ENCODE measurements at places on chromosomes 4 and X.

GRCh38 chrX:36577006-36577405 is 431.2 kb upstream of the FAM47C start:
- no peak for DNase-seq

DNA sequence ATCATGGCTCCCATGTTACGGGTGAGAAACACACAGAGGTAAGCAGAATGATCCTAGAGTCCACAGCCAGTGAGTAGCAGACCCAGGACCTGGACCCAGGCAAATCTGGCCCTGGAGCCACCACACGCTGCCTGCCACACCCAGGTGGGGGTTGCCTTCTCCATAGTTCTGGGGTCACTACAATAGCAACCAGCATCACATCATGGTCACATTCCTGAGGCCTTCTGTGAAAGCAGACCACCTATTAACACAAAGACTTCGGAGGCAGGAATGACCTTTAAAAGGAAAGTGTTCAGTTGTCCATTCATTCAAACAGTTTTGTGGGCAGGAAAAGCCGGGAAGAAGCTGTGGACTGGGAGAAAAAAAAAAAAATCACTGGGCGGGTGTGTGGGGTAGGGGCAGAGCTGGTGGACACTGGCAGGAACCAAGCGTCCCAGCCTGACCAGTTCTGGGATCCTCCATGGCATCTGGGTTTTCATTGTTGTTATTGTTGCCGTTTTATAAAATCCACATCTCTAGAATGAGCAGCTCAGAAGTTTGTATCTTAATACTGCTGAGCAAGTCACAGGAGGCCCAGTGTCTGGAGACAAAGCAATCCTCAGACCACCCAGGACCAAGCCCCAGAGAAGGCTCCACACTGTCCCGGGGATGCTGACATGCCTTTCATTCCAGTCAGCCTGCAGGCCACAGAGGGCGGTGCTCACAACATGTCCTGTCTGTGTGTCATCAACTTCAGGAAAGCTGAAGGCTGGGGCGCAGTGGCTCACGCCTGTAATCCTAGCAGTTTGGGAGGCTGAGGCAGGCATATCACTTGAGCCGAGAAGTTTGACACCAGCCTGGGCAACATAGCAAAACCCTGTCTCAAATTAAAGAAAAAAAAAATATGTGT is 67.0 kb downstream of the SEL1L3 start:
- DNase-seq, result no peak

- no peak for DNase-seq
Observed at GRCh38 chr4:707929-708630, 2.4 kb downstream of the PCGF3 start.

DNA sequence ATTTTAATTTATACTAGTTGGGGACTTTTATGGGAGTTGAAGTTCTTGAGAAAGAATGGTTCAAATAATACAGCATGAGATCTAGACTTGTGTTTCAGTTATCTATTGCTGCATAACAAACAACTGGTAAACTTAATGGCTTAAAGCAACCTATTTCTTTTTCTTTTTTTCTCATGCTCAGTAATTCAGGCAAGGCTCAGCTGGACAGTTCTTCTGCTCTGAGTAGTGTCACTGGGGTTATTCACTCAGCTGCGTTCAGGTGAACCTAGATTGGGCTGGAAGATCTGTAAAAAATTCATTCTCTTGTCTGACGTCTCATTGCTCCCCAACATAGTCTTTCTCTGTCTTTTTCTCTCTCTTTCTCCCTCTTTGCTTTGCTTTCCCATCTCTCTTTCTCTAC is 291.7 kb downstream of the GBA3 start:
- no peak for DNase-seq

All from activated CD4-positive, alpha-beta T cell treated with anti-CD3 and anti-CD28 coated beads, Interleukin-2, Interleukin-4, amounts not matched to agents 100 ng/mL and 50 ng/mL, durations not matched to agents 16 hours and 8 hours (primary cell).